ENCODE measurements at places on chromosomes 1 and 21.

- no peak for DNase-seq
These were observed 103.4 kb downstream of the CLEC20A start for GRCh38 chr1:178393370-178393769.

GRCh38 chr21:43961382-43961909, 50.7 kb upstream of the TRAPPC10 start:
- no peak for DNase-seq

DNA sequence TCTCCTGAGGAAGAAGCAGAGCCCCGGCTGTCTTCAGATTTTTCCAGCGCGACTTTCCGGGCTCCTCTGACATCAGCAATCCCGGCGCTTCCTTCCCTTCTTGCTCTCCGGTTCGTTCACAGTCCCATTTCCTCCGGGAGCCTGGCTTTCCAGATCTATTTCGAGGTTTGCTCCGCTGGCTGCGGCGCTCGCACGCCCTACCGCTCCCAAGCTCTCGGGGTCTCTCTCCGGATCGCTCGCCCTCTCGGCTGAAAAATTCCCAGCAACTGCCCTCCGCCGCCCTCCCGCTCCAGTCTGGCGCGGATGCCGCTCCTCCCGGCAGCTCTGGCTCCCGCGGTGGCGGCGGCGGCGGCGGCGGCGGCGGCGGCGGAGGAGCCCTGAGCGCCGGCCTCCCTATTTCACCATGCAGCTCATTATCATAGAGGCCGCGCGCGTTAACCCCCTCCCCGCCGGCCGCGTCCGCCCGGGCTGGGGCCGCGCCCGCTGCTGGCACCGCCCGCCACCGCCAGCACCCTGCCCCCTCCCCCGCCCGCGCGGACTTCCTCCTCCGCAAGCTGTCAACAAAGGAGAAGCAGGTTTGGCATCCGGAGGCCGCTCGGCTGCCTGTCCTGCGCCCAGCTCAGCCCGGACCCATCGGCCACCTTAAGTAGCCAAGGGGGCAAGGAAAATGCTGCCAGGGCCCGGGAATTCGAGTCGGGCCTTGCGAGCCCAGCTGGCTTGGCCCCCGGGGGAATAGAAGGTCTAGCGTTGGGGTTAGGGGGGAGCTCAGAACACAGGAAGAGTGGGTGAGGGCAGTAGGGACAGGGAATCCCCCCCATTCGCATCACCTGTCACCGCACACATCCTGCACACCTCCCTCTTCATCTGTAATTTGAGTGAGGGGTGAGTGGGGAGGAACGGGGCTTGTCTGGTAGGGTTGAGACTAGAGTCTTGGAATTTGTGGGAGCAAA, at the start of gene PLXNA2:
PLXNA2 (minus strand) TSS at position 418 of the 950 bp plus-strand sequence. CDS start 26,462 bp downstream, outside the sequence.
- DNase-seq: peak; percentile 62

DNA sequence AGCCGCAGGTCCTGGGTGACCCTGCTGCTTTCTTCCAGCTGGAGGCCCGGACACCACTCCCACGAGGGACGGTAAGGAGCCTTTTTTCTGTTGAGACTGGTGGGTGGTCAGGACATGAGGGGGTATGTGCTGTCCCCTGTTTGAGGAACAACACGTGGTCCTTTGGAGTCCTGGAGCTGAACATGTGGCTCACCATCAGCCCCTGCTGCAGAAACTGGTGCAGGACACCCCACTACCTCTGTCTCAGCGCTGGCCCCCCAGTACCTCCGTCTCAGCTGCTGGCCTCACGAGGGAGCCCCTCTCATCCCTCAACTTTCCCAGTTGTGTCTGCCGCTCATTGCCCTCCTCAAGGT, 34.7 kb downstream of the SLC19A1 start:
- DNase-seq: no peak

- DNase-seq: no peak
These were observed 90.5 kb downstream of the DNM3 start for GRCh38 chr1:171931752-171932151.

DNA sequence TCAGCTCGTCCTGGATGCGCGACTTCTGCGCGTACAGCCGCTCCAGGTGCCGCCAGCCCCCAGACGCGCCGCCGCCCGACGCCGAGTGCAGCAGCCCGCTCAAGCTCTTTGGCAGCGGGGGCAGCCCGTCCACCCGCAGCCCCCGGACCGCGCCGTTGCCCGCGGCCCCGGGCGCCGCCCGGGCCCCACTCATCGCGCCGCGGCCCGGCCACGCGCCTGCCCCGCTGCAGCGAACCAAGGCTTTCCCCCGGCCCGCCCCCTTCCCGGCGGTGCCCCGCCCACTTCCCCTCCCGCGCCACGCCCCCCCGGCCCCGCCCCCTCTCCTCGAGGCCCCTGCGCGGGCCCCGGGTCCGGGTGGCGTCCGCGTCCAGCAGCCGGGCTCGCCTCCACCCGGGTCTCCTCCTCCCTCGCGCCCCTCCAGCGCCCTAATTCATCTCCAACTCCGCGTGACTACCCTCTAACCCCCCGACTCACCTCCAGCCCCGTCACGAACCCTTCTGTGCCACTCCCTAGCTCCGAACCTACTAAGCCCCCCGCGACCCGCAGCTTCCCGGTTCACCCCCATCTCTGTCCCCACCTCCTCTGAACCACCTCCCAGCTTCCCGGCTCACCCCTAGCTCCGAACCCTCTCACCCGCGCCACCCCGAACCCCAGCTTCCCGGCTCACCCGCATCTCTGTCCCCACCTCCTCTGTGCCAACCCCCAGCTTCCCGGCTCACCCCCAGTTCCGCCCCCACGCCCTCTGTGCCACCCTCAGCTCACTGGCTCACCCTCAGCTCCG, at the start of gene FAM89A:
FAM89A (minus strand) TSS at position 236 of the 781 bp plus-strand sequence; CDS start at position 193, 43 bp downstream.
- peak; percentile 63 for DNase-seq

DNA sequence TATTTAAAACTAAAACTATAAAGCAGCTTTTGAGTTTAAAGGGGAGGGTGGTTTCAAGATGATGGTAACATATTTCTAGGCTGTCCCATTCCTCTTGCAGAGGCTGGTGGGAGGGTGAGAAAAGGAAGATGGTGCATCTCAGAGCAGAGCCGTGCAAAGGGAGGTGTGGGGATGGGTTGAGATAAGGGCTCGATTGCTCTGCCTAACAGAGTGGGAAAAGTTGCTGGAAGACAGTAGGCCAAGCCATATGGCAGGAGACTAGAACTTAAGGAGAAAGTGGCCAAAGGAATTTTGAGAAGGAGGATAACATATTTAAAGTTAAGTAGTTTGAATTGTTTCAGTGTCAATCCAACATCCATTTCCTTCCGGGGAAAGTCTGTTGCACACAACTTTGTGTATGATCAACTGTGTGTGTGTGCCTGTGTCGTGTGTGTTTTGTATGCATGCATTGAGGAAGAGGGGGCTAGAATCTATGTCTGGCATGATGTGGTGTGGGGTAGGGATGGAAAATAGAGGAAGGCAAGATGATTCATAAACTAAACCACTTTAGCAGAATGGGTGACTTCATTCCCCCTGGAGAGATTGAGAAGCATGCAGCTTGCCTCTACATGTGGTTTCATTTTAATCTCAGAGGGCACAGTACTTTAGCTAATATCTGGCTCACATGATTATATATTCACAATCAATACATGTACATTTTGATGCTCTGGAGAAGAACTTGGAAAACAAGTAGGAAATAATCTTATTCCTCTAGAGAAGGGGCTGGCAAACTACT, 145.0 kb upstream of the DNAH14 start:
- no peak for DNase-seq

GRCh38 chr1:172397221-172397620, 23.3 kb upstream of the C1orf105 start:
- no peak for DNase-seq

- no peak for DNase-seq
These were observed 7.2 kb upstream of the SEMA4A start for GRCh38 chr1:156146020-156146768.

DNA sequence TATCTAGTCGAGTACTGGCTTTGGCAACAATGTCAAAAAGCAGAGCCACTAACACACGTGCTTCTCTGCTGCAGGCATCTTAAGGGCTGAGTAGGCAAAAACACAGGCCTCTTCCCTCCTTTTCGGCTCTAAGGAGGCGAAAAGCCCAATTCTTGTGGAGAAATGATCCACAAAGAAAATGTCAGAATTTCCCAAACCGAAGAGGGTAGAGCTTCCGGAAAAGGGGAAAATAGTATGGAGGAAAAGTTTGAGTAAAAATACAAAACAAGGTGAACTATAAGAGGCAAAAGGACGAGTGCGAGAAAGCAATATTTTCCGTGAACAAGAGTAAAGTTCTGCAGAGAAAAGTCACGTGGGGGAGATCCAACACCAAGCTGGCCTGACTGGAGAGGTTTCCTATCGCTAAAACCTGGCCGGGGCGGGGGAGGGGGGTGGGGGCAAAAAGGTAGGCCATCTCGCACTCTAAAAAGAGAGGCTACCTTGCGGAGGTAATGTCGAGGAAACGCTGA, 551 bp downstream of the ZRANB2 start:
- DNase-seq: no peak

GRCh38 chr1:46623743-46624644, 7.4 kb upstream of the MOB3C start:
- no peak for DNase-seq

GRCh38 chr1:87176514-87176913, 152.2 kb upstream of the LMO4 start:
- DNase-seq: no peak

DNA sequence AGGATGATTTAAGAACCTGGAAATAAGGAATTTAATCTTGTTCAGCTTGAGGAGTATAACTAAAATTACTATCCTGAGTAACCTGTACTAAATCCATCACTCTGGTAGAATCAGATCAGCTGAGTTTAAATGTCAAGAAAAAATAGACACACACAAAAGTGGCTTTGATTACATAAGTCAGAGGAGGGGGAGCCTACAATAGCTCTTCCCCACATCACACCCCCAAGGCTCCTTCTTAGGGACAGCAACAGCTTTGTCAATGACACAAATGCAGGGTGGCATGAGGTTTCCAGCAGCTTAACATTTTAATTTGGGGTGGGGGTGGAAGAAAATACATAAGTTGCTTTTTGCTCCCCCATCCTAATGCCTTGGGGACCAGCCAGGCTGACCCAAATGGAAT, 12.6 kb upstream of the NUP210L start:
- no peak for DNase-seq

DNA sequence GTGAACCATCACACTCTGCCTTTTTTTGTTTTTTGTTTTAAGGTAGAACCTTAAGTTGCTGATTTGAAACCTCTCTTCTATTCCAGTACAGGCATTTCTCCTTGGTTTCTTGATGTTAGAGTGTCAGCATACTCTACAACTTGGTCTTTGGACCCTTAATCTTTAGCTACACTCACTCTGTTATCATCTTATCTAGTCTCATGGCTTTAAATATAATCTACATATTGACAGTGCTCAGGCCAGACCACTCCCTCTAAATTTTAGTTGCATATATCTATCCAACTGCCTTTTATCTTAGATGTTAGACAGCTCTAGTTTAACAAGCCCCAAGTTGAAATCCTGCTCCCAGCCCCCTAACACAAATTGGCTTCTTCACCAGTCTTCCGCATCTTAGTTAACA, 22.1 kb downstream of the NME7 start:
- DNase-seq: no peak

GRCh38 chr1:220528679-220529501, 954 bp downstream of the MARK1 start:
- no peak for DNase-seq

DNA sequence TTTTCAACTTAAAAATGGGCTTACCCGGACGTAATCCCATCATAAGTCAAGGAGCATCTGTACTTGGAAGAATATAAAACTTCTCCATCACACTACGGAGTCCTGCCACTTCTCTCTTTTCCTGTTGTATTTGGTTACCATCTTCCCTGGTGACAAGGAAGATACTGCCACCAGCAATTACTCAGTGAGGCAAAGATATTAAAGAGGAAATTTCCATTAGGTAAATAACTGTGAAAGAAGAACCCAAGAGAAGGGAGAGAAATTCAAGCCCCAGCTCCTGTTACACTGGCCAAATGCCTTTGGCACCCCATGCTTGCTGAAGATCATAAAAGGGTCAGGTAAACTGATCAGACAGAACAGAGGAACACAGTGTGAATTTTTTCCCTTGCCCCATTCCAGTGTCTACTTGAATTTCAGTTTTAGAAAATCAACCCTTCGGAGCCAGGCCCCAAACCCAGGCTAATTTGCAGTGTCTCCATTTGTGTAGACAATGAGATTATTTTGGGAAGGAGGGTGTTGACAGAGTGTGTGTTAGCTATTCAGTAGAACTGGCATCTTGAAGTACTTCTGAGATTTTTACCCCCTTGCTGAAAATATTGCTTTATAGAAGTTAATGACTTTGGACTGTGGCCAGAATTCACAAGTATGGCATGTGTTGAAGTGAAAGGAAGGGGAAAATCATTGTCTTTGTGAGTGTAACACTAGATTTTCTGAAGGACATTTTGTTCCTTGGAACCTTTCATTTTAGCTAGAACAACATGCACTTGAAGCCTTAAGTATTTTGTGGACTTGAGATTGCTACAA, 167.1 kb downstream of the DHRS3 start:
- no peak for DNase-seq
